ENCODE measurements at places on chromosomes 2 and 18.

GRCh38 chr18:73683409-73684238 is 464.0 kb downstream of the FBXO15 start:
- DNase-seq, result no peak

GRCh38 chr2:88188748-88189147 is 18.6 kb downstream of the THNSL2 start:
- DNase-seq, result no peak

DNA sequence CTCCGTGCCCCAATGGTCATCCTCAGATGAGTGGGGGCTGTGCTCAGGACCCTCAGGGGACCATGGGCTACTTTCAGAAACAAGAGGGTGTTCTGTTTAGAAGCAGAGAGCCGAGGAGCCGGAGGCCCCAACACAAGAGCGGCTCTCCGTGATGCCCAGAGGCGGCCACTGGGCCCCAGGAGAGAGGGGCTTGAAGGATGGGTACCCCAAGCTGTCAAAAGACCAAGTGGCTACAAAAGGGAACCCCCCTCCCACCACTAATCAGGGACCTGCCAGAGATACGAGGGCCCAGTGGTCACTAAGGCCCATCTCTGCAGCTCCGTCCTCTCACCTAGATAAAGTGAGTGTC is 93.6 kb downstream of the HDAC4 start:
- no peak for DNase-seq

- DNase-seq, result no peak
Measured at GRCh38 chr2:16666449-16666801, 791 bp upstream of the CYRIA start.

DNA sequence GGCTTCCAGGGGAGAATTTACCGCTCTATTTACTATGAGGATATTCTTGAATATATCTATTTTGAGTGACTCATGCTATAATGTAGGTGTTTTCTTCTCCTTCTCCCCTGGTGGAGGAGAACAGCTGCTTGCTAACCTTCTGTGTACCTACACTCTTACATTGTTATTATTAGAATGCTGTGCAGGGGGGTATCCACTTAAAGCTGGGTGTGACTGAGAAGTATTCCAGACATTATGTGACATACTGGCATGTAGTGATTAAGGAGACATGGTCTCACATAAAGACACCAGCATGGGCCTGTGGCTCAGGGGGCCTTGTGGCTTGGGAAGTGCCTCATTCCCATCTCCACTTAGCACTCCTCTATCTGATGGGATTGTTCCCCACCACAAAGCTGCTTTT is 287.9 kb downstream of the PTPRM start:
- no peak for DNase-seq

- DNase-seq, result no peak
Measured at GRCh38 chr2:216796115-216796840, 63.6 kb downstream of the TNP1 start.

- DNase-seq, result no peak
Measured at GRCh38 chr2:206970589-206971360, 31.5 kb downstream of the CPO start.

DNA sequence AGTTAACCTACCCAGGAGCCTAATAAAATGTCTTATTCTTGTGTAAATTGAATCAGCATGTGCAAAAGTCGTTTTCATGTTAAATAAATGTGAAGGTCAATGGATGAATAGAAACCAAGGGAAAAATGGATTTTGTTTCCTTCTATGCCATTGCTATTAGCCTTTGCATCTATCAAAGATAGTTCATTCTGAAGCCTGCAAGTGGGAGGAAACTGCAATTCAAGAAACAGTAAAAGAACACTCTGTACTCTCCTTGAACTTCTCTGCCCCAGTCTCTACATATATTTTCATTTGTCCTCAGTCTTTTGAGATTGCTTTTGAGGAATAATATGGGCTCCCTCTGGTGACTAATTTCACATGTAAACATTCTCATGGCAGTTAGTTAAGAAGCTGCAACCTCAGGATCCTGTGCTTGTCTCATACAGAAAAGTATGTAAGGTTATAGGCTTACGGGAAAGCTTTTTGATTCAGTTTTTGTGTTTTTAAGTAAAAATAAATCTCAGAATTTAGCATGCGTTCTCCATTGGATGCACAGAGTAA is 1590.0 kb upstream of the LRRTM1 start:
- DNase-seq, result no peak

DNA sequence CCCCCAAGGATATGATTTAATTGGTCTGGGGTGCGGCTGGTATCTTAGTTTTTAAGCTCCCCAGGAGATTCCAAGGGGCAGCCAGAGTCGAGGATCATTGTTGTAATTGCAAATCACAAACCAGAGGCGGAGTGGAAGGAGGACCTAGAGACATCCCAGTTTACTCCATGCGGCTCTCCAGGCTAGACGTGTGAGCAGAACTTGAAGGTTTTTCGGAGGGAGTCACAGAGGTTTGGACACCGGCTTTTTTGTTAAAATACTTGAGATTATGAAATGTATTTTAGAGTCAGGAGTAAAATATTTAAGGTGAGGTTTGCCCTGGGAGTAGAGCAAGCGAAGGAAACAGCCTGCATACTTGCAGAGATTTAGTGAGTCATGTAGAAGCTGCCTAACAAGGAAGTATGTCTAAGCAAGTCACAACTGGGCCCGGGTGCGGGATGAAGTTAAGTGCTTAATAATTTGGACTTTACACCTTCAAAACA is 39.5 kb downstream of the TGOLN2 start:
- no peak for DNase-seq

DNA sequence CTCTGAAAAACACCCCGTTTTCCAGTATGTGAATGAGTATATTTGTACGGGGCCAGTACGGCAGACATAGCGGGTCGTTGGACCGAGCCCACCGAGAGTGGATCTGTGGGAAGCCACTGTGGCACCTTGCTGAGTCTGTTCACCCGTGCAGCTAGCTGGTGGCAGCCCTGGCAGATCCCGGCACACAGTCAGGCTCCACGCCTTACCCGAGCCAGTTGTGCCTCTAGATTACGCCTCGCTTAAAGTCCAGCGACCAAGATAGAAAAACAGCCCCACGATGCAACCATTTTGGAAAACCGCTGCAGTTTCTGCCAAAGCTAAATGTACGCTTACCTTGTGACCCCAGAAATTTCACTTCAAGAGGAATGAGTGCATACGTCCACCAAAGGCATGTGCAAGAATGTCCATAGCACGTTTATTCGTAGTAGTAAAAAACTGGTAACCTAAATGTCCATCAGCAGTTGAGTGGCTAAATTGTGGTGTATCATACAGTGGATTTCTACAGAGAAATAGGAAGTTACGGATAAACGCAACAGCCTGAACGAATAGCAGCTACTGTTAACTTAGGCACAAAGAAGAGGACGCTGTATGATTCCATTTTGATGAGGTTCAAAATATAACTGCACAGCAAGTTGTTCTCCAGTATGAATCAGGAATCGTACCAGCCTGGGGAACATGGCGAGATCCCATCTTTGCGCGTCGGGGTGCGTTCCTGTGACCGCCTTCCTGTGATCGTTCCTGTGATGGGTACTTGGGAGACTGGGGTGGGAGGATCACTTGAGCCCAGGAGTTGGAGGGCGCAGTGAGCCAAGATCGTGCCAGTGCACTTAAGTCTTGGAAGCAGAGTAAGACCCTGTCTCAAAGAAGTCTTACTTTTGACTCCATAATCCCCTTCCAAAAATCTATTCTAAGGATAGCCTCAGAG is 688 bp upstream of the WDR33 start:
- DNase-seq, result no peak

- no peak for DNase-seq
Measured at GRCh38 chr2:3608373-3609278, 13.7 kb downstream of the COLEC11 start.

- no peak for DNase-seq
Measured at GRCh38 chr2:225010804-225011203, 31.5 kb downstream of the DOCK10 start.

GRCh38 chr2:74225698-74226459 is 27.5 kb downstream of the MTHFD2 start:
- DNase-seq, result no peak

DNA sequence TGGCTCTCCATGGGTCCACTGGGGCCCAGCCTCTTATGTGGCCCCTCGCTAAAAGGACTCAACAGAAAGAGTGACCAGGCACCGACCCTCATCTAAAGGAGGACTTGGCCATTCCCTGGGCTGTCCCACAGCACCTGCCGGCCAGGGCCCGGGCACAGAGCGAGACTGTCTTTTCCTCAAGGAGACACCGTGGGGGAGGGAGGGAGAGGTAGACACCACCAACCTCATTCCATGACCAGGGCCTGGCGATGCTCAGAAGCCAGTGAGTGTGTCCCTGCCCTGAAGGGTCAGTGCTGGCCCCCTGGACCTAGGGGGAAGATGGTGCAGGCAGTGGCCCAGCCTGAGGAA is 39.8 kb upstream of the ALPP start:
- DNase-seq, result no peak

- DNase-seq, result no peak
Measured at GRCh38 chr18:46756025-46756558, 761 bp downstream of the ST8SIA5 start.

- no peak for DNase-seq
Measured at GRCh38 chr2:200725596-200725995, 86.1 kb upstream of the BZW1 start.

GRCh38 chr2:237540823-237541222 is 25.6 kb upstream of the PRLH start:
- no peak for DNase-seq

DNA sequence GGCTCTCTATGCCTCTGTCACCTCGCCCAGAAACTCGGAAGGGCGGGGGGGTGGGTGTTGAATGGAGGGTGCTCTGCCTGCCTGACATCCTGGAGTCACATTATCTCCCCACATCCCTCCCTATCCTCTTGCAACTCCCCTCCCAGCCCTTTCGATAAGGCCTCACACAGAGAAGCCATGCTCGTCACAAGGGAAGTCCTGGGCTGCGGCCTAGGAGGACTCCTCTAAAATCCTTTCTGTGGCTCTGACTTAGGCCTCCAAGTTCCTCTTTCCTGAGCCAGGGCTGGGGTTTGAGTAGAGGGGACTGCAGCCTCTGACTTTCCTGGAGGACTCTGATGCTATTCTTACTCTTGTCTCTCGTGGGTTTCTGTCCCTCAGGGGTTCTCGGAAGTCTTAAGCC is 75.0 kb upstream of the PKDCC start:
- no peak for DNase-seq

GRCh38 chr2:169808221-169808620 is 9.6 kb downstream of the SSB start:
- no peak for DNase-seq

DNA sequence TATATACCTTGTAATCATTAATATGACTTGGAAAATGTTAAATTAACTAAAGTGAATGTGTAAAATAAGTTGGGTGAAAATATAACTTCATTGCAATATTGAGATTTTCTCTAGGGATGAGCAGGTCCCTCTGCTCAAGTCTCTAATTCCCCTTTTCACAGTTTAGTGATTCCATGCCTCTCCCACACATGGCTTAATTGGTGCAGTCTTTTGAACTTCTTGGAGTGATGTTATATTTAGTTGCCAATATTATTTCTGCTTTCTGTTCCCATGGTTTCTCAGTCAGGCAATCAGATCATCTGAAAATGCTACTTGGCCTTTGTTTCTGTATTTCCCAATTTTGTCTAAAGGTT is 233.7 kb upstream of the SPOPL start:
- no peak for DNase-seq

DNA sequence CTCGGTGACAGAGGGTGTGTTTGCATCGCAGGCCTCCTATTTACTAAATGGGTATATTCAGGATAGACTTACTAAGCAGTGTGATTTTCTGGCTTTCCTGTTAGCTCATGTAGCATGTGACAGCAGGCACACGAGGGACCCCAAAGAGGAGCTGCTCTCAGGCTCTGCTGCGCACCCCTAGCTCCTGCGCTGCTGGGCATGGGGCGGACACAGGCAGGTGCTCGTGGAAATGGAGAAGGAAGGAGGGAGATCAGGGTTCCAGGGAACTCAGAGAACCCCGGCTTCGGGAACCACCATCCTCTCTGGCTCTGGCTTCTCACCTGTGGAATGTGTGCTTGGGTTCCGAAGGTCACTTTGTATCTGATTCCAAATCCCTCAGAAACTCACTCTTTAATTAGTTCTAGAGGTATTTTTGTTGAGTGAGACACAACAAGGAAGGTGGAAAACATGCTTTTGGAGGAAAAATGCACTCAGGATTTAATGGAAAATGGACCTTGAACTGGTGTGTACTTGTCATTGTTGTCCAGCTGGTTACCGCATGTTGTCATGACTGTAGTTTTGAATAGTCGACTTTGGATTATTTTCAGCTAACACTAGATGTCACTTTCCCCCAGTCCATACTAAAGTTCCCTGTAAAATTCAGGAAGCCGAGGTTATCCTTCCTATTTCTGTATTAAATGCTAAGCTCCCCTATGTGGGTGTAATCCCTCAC is 3.5 kb downstream of the SNTG2 start:
- DNase-seq, result no peak

DNA sequence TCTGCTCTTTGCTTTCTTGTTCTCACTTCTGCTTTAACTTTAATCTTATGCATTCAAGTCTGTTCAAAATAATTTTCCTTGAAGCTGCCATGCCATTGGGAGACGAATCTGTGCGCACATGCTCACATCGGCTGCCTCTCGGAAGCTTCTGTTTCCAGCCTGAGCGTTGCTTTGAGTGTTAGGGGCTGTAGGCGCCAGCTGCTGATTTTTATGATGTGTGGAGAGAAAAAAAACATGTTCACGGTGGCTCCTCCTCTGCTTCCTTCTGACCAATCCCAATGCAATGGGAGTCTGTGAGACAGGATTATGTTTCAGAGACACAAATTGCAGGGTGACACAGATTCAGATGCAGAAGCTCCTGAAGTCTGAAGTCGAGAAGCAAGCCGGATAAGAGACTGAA is at the start of gene MC4R:
MC4R (minus strand) TSS at position 180 of the 400 bp plus-strand sequence. CDS start 426 bp downstream, outside the sequence.
- no peak for DNase-seq

DNA sequence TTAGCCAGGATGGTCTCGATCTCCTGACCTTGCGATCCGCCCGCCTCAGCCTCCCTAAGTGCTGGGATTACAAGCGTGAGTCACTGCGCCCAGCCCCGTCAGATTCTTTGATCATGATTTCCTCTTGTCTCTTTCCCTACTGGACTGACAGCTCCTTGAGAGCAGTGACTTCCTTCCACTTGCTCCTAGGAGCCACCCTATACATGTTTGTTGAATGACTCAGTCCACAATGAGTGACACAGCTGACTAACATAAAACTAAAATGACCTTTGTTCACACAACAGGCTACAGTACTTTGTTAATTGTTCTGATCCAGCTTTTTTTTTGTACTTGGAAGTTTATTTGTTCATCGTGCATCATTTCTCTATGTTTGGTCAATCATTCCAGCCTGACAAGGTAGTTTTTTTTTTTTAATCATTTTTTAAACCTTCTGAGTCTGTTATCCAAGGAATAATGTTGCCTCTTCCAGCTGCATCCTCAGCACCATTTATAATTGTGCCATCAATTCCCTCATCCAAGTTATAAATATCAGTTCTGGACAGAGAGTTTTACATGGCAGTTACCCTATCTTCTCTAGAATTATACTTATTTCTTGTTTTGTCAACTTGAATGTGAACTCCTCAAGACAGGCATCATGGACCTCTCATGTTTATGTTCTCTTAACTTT is 42.9 kb upstream of the TUBA3E start:
- DNase-seq, result no peak

DNA sequence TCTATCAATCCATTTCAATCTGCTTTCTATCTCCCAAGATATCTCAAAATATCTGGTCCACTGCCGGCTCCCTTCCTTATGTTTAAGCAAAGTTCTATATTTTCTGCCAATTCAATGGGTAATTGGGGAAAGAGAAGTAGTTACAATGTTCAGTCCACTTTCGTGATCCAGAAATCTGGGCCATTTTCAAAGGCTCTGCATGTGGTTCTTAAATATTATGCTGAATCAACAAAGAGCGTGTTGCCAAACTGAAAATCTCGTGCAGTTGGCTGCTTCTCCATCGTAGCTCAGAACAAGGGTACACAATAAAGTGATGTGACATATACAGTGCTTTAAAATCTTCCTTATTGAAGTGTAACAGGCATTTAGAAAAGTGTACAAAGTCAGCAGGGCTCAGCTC is 863.1 kb downstream of the RNF144A start:
- no peak for DNase-seq
